ENCODE measurements at places on chromosomes 3 and 15.

DNA sequence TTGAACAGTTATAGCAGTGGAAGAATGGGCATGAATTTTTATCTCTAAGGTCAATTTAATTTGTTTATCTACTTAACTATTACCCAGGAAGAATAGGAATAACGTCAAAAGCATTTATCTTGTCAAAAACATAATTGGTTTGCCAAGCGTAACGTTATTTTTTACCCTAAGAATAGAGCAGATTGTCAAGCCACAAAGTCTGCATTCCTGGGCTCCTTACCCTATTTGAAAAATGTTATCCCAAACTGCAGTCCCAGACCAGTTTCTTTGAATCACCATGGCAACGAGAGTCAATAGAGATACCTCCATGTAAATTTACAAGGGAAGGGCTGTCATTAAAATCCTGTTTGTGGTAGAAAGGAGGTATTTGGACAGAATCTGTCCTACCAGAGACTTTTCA is 61.1 kb downstream of the CPNE4 start:
- DNase-seq: no peak

DNA sequence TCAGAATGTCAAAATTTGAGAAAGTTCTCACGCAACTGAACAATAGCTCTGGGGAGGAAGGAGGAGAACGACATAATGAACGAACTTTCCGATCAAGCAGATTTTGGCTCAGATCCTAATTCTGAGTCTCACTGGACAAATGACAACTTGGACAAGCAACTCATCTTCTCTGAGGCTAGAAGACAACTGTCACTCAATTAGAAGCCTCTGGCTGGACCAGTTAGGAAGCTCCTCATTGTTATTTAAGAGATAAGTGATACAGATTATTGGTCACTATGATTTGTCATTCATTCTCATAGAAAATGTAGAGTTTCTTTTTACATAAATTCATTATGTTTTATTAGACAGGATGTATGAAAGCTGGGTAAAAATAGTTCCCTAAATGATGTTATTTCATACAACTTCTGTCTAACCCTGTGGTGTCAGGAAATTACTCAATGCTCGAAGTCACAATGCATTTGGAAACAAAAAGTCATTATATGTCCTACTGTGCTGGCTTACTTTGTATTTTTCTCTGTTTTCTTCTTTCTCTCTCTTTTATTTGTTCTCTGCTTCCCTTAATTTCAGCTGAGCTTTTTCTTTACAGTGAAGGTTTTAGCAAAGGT is 11.0 kb upstream of the C3orf49 start:
- DNase-seq: no peak

DNA sequence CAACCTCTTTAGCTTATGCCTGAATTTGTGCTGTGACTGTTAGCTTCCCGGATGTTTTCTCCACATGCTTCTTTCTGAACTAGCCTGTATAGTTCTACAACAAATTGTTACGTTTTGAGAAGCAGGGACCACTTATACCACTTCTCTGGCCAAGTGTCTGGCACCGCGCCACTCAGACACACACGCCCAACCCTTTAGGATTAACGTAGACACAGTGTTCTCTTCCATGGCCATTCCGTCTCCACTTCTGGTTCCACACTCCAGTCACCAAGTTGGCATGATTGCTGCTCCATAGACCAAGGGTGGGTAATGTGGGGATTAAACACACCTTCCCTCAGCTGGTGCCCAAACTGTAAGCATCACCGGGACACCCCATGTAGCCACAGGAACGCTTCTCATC is 755 bp upstream of the TMEM108 start:
- no peak for DNase-seq

- no peak for DNase-seq
Measured at GRCh38 chr15:40054605-40054854, 15.5 kb upstream of the SRP14 start.

DNA sequence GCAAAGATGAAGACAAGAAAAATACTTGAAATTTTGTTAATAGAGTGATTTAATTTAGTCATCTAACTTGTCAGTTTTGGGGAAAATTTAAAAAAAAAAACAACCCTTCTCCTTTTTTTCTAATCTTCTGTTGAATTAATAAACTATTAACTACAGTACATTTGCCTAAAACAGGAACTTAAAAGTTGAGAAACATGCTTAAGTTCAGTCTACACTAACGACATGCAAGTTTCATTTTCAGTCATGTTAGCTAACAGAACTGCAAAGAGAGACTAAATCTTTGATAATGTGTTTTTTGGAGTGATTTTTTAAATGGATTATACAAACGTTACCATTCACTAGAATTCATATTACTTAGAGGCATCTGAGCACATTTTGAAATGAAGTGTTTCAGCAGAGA is 71.9 kb upstream of the MBNL1 start:
- no peak for DNase-seq

GRCh38 chr3:158434412-158435038 is 136.5 kb upstream of the MLF1 start:
- no peak for DNase-seq

DNA sequence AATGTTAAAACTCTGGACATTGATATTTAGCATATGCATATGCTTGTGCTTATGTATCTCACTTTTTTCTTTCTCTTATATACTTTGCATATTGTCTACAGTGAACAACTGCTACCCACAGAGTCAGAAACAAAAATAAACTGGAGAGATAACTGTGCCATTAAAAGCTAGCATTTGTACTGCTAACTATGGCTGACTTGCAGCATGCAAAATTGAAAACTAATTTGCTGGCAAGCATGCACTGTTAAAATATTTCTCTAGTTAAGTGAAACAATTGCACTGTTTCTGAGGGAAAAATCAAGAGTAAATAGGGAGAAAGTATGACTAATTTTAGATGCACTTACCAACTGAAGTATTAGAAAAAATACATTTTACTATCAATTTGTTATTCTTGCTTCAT is 177.8 kb downstream of the CBLB start:
- no peak for DNase-seq

- no peak for DNase-seq
Measured at GRCh38 chr3:163768048-163768447, 1310.2 kb downstream of the SI start.

GRCh38 chr15:89071471-89071870 is 16.8 kb upstream of the ABHD2 start:
- DNase-seq: no peak

DNA sequence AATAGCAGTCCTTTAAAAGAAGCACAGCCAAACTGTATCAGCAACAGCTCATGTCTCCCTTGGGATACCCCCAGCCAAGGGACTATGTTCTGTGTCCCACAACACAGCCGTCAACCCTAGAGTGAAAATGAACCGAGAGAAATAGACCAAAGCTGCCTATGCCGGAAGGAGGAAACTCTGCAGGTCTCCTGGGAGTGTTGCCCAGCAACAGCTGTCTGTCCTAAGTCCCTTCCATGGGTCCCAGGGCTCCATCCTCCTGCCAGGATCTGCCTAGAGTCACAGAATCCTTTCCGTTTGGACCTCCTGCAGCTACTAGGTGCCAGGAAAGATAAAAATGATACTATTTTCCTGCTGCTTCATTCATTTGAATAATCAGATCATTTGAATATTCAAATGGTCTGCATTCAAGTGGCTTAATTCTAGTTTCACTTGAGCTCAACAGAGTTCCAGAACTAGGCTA is 53.1 kb downstream of the TRANK1 start:
- DNase-seq: no peak

DNA sequence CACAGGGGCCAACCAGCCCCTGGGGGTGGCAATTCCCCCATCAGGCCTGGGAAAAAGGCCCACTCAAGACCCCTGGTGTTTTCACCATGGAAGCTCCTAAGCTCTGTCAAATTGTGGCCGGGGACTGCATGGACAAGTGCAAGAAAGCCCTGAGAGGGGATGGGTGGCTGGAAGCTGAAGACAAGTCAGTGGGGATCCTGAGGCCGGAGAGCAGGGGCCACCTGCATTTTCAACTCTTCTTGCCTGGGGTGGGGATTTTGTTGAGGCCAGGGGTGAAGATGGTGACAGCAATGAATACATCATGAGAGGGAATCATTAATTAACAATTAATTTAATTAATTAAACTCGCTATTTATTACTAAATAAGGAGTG is 33.9 kb downstream of the FEM1B start:
- DNase-seq: no peak

- no peak for DNase-seq
Measured at GRCh38 chr3:10775828-10776227, 40.2 kb upstream of the SLC6A11 start.

- DNase-seq: no peak
Measured at GRCh38 chr15:51750792-51751696, at the start of gene TMOD2. TSS of gene TMOD2 (plus strand) at chr15:51751597. CDS start at chr15:51766442, 14,845 bp downstream.

DNA sequence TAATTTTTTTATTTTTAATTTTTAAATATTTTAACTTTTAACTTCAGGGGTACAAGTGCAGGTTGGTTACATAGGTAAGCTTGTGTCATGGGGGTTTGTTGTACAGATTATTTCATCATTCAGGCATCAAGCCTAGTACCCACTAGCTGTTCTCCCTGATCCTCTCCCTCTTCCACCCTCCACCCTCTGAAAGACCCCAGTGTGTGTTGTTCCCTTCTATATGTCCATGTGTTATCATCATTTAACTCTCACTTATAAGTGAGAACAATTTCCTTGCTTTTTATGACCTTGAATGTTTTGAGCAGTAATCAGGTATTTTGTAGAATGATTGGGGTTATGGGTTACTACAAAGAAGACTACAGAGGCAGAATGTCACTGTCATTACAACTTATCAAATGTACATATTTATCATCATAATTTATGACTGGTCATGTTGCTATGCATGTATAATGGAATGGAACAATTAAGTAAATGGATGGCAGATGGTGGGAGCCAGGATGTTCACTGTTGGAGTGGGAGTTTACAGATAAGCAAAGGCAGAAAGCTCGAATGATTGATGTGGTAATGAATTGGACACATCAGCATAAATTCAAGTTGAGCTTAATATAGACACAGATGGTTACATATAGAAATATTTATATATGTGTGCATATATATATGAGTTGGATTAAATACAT is 563.8 kb upstream of the ROBO1 start:
- no peak for DNase-seq

DNA sequence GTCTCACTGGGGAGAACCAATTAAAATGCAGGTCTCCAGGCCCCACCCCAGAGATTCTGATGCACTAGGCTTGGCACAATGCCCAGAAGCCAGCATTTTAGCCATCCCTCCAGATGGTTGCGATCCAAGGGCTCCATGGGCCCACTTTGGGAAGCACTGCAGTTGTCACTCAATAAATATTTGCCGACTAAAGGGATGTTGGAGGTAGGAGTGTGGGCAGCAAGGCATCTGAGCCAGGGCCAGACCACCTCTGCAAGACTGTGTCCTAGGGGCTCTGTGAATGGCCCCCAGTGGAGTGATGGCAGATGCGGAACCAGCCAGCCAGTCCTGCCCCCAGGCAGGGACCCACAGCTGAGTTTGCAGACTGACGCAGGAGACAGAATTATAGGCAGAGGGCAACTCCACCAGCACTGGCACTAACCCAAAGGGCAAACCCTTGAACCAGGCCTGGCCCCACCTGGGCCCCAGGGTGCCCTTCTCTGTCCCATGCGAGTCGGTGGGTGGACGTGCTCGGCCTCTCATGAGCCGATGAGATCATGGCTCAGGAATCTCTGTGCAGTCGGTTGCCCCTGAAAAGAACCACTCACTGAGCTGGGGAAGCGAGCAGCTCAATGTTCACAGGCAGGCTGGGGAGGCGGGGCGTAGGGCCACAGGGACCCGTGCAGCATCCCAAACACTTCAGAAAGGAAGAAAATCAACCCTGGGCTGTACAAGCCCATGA is 49.7 kb downstream of the SEMA5B start:
- no peak for DNase-seq

All from cortex of kidney (tissue), 1 donor.